Thoracic aorta (tissue), 2 donors: ENCODE measurements at places on chromosomes 2 and 18. TPM values are rescaled to one million over a fixed set of nuclear protein-coding genes. Genes with fewer than 3 reads are reported as not detected.
A peak's percentile ranks its signal among the peaks of the same experiment; 100 is the strongest.

DNA sequence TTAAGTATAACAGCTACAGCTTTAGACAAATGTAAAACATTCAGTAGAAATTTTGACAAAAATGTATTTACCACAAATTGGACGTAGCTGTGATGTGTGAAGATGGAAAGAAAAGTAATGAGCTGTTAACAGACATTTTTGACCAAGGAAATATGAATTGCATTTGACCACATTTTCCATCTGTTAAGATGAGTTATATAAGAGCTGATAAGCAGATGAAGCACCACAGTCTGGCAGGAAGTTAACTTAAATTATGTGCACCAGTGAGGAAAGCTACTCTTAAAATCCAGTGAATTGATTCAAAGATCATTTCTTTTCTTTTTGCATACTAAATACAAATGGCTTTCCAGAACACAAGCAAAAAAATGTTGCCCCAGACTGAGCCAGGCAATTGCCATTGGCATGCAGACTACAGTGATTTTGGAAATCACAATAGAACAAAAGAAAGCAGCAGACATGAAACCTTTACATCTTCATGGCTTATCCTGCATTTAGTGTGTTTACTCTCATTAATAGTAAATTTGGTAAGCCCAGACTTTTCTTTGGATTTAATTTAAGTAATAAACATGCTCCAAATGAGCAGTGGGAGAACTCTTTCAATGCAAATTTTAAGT is 493.7 kb downstream of the TMX3 start:
- no peak for DNase-seq

GRCh38 chr18:56386856-56387255 is 251.5 kb downstream of the TXNL1 start:
- no peak for DNase-seq

- no peak for DNase-seq
Measured at GRCh38 chr2:179513181-179513580, 248.5 kb upstream of the SESTD1 start.

DNA sequence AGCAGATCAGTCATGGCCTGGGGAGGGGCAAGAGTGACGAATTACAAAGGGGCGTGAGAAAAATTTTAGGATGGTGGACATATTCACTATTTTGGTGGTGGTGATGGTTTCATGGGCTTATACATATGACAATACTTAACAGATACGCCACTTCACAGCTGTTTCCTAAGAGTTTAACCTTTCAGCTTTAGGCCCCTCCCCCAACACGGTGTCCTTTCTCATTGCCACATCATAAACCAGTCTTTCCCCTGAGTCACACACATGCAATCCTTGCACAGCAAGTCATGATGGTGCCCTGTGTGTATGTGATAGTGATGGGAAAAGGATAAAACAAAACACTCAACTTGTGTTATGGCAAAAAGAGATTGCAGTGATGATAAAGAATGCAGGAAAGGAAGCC is 47.6 kb upstream of the IL1R1 start:
- DNase-seq, result no peak

DNA sequence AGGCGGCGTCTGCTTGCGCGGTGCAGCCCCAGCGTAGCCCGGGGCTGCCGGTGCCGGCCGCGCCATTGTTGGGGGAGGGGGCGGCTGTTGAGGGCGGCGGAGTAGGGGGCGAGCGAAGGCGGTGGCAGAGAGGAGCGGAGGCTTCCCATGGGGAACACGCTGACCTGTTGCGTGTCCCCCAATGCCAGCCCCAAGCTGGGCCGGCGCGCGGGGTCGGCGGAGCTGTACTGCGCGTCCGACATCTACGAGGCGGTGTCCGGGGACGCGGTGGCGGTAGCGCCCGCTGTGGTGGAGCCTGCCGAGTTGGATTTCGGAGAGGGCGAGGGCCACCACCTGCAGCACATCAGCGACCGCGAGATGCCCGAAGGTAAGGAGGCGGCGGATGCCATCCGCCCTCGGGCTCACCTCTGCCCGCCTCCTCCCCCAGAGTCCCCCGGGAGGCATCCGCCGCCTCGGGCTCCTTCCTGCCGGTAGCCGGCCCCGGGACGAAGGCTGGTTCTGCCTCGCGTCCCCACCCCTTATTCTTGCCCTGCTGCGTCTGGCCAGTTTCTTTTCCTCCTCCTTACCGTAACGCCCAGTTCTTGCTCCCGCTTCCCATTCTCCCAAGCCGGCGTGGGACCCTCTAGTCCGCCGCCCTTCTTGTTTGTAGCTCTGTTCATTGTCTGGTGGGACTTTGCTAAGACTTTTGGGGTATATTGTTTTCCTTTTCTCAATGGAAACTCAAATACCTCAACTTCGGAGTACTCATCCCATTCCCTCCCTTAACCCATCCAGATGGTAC is 500 bp downstream of the CCNYL1 start:
- DNase-seq, result peak; percentile 3

DNA sequence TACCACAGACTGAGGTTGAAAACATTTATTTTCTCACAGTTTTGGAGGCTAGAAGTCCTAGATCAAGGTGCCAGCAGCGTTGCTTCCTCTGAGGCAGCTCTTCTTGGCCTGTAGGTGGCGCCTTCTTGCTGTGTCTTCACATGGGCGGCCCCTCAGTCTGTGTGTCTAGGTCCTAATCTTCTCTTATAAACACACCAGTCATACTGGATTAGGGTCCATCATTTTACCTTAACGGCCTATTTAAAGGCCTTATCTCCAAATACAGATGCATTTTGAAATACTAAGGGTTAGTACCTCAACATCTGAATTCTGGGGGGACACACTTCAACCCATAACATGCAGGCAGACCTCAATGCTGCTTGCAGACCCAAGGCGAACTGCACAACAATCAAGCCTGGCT is 4.4 kb upstream of the RMC1 start:
- DNase-seq, result no peak

GRCh38 chr18:58135183-58135641 is 91.2 kb downstream of the NEDD4L start:
- DNase-seq, result no peak

DNA sequence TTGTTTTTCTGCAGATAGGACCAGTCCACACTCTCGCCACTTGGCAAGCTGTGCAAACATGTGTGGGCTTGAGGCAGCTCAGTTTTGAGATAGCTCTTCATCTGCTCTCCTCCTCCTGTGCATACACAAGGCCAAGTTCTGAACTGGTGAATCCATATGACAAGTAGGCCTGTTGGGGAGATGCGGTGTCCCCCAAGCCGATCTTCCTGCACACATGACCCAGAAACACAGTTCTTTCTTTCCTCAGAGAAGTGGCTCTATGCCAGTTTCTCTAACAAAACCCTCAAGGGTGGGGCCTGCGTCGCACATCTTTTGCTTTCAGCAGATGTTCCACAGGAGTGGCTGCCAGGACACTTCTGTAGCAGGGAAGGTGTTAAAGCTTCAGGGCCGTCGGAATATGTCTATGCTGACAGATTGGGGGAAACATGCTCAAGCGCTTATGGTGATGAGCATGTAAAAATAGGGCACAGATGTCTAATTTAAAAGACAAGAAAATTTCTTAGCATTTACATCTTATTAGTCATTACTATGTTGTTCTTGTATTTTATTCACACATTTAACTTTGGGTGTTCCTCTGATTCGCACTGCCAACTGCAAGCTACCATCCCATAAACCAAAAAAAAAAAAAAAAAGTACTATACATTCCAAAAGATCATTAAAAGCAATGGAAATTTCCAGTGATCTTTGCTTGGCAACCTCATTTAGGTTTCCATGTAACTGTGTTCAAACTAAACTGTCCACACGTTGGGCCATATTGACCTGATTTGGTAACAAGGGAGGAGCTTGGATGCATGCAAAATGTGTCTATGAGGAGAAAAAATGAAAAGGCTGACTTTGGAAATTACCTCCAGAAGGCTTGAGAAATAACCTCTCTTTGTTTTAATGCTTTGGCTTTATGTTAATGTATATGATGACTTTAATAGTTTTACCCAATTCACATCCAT is 1055.5 kb upstream of the KLHL29 start:
- no peak for DNase-seq

- DNase-seq, result no peak
Measured at GRCh38 chr2:212727751-212728150, 189.1 kb upstream of the ERBB4 start.

- no peak for DNase-seq
Measured at GRCh38 chr2:128474036-128474955, 155.6 kb upstream of the HS6ST1 start.

DNA sequence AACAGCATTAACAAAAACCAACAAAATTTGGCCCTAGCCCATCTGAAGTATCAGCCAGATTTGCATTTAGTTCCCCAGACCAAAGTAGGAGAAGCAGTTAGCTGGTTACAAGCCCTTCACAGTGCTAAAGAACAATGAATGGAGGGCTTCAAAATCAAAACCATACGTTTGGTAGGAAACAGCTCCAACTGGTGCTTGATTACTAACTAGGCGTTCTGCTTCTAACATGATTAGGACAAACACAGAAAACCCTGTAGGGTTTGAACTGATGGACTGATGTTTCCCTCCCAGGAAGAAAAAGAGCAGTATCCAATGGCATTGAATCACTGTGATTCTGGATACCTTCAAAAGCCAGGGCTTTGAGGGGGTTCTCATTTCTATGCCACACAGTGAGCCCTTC is 20.5 kb upstream of the STAT4 start:
- DNase-seq, result no peak

DNA sequence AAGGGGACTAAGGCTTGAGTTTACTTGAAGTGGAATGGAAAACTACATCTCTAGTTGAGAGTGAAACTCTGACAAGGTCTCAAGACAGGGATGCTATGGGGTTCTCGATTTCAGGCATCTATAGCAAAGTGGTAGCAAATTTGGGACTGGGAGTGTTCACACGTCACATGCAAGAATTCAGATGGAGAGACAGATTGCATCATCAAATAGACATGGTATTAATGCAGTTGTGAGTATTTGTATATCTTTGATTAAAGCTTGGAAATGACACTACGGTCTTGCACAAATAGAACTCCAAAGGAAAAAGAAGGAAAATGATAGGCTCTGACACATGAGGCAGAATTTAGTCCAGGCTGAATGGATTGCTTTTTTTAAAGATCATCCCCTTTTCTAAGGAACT is 1061.6 kb upstream of the FANCL start:
- no peak for DNase-seq

DNA sequence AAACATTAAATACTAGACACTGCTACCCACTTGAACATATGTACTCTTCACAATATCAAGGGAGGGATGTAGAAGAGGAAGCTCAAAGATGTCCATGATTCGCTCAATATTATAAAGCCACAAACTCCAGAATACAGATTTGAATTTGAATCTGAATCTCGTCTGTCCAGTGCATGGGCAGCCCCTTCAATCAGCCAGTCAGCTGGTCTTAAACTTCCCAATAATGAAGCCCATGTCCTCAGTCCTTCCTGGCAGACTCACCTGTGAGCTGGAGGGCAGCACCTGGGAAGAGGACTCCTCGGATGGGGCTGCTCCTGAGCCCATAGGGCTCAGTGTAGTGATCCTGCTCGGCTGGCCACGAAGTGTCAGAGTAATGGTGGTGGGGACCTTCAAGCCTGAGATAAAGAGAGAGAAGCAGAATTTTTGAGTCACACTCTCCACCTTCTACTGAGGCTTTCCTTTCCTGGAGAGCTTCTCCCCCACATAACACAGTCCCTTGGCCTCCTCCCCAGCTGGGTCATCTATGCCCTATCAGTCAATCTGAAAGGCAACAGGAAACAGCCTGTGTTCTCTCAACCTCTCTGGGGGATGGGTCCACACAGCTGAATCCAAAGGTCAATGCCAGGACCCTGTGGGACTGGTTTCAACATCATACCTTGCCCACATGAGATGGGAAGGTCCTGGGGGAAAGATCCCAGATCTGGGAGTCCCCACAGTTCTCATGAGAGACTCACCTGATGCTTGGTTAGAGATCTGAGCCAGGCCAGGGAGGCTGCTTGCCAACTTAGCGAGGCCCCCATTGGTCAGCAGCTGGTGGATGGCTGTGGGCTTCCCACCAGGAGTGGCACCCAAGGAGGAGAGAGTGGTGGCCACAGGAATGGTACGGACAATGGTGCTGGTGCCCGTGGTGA is 36.5 kb downstream of the KANSL3 start:
- DNase-seq, result no peak

Gene LRRFIP1
- 196 TPM for total RNA-seq

Gene ITGAV
- 195 TPM for total RNA-seq
